Adipocyte (in vitro differentiated cells): ENCODE measurements at places on chromosomes 11 and 22.

GRCh38 chr11:44596525-44597276, 31.2 kb downstream of the CD82 start:
- no peak for DNase-seq

DNA sequence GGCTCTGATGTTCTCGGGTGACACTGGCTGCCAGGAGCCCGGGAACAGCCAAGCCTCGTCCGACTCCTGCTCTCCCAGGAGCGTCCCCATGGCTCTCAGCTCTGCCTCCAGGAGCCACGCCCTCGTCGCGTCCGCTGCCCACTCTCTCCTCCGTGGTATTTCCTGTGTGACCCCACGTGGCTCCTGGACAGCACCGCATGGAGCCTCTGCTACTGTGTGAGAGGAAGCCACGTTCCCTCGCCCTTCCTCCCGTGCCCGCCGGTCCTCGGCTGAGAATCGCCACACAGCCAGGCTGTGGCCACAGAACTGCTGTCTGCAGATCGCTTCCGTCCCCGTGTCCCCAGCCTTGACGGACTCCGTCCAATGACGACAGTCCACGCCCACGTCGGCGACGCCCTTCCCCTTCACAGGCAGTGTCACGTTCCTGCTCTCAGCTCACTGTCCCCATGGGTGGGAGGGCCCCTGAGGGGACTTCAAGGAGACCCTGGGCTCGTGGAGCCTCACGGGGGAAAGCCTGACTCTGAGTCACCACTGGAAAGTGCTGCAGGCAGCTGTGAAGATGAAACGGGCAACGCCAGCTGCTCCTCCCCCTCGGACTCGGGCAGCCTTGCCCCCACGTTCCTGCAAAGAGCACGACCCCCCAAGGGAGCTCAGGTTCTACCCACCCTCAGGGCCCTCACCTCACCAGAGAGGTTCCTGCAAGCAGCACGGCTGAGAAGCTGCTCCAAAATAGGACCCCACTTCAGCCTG, 458.5 kb downstream of the BRD1 start:
- DNase-seq, result no peak

DNA sequence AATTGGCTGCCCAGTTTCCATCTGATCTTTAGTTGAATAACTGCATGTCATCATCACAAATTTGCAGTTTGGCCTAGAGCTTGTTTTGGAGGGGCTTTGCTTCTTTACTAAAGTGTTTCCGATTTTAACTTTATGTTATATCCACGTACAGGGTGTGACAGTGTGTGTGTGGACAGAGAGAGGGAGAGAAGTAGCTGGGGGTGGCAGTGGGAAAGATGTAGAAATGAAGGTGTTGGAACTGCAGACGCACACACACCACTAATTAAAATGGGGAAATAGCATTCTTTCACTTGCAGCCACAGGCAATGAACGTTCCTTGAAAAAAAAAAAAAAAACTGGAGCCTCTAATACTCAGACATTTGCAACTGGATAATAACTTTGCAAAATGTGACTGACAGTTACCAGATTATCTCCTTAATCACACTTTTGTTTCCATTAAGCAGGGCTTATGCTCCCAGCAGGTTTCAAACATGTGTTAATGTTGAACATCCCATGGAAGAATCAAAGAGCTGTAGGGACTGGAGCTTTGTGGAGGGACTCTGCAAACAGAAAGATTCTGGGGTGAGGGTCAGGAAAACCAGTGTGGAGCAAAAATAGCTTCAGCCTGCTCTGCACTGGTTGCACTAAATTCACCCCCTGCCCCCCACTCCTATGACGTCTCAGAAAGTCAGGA, 238.1 kb upstream of the TENM4 start:
- no peak for DNase-seq

GRCh38 chr22:21712751-21713427, 22.7 kb downstream of the YPEL1 start:
- peak; percentile 92 for DNase-seq

DNA sequence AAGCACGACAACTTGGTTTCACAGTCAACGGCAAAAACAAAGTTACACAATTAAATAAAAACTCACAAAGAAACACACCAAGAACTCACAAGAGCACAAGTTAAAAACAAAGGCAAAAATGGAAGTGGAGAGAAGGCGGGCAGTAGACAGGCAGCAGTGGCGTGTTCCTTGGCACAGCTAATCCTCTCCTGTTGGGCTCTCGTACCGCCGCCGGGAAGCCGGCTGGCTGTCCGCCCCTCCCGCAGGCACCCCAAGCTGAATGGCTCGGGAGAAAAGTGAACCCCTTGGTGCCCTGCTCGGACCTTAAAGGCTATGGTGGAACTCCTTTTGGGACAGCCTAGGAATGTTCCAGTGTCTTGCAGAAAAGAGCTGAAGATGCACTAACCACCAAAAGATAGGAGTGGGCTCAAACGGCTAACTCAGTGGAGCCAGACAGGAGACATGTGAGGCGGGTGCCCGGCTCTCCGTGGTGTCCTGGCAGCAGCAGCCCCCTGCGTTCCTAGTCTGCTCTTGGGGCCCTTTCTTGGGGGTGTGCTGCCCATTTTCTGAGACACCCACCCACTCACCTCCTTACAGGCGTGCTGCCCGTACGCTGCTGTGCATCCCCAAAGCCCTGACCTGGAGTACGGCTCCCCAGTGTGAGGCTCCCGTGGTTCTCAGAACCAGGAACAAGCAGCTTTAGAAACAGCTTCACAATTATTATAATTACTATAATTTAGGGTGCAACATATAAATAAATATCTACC, 86.1 kb upstream of the BID start:
- no peak for DNase-seq

GRCh38 chr22:39580006-39580441, 9.5 kb downstream of the CACNA1I start:
- no peak for DNase-seq

DNA sequence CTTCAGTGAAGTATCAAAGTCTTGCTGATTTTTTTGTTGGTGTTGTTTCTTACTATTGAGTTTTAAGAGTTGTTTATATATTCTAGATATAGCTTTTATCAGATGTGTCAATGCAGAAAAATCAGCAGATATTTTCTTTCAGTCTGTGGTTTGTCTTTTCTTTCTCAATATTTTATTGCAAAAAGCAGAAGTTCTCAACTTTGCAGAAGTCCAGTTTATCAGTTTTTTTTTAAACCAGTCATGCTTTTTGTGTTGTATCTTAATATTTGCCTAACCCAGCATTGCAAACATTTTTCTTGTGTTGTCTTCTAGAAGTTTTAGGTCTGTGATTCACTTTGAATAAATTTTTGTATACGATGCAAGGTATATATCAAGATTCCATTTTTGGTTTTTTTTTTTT, 7.0 kb downstream of the ASRGL1 start:
- DNase-seq, result no peak

DNA sequence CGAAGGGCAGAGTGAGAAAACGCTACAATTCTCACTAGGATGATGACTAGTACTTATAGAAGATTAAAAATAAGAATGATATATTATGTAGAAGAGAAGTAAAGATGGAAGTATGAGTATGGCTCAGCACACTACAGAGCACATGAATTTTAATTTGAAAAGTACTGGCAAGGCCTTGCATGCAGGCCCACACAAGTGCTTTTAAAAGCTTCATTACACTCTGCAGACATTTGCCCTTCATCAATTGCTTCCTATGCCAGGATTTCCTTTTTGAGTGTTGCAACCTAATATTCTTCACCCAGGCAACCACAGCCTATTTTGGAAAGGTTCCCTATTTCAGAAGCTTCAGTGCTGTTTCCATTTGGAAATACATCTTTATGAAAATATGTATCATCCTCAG, 81.1 kb downstream of the LARGE2 start:
- DNase-seq, result peak; percentile 75

- no peak for DNase-seq
Observed at GRCh38 chr22:20457506-20458240, 20.0 kb upstream of the SCARF2 start.

GRCh38 chr11:19394525-19395016, 153.8 kb upstream of the E2F8 start:
- no peak for DNase-seq

- no peak for DNase-seq
Observed at GRCh38 chr11:76610871-76611475, 59.6 kb downstream of the LRRC32 start.

GRCh38 chr11:120386774-120387371, 50.7 kb downstream of the ARHGEF12 start:
- DNase-seq, result no peak

DNA sequence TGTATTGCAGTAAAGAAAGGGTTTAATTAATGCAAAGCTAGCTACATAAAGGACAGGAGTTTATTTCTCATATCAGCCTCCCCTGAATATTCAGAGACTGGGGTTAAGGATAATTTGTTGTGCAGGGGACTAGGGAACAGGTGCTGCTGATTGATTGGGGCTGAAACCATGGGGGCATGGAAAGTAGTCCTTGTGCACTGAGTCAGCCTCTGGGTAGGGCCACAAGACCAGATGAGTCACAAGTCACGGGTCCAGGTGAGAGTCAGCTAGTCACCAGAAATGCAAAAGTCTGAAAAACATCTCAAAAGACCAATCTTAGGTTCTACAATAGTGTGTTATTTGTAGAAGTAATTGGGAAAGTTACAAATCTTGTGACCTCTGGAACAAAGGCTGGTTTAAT, 32.9 kb upstream of the SYT13 start:
- no peak for DNase-seq
